Sciatic nerve (tissue), 2 donors: ENCODE measurements at places on chromosomes 16 and 17. TPM values are rescaled to one million over a fixed set of nuclear protein-coding genes. Genes with fewer than 3 reads are reported as not detected.

- no peak for DNase-seq
Measured at GRCh38 chr17:65049085-65049756, 7.3 kb downstream of the GNA13 start.

GRCh38 chr16:11796227-11797165 lies 562 bp downstream of the ZC3H7A start:
- DNase-seq: peak; percentile 82

DNA sequence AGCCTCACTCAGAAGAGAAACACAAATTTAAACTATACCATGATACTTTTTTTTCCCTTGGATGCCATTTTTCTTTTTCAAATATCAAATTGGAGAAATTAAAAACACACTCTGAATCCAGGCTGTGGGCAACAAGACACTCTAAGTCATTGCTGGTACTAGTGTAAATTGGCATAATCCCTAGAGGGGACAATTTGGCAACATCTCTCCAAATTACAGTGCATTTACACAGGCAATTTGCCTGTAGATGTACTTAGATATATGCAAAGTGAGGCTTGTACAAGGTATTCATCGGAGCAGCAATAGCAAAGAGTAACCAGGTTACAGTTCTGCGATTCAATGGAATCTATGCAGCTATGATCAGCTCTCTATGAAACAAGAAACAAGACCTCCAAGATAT lies 6.7 kb upstream of the GUCY2D start:
- no peak for DNase-seq

DNA sequence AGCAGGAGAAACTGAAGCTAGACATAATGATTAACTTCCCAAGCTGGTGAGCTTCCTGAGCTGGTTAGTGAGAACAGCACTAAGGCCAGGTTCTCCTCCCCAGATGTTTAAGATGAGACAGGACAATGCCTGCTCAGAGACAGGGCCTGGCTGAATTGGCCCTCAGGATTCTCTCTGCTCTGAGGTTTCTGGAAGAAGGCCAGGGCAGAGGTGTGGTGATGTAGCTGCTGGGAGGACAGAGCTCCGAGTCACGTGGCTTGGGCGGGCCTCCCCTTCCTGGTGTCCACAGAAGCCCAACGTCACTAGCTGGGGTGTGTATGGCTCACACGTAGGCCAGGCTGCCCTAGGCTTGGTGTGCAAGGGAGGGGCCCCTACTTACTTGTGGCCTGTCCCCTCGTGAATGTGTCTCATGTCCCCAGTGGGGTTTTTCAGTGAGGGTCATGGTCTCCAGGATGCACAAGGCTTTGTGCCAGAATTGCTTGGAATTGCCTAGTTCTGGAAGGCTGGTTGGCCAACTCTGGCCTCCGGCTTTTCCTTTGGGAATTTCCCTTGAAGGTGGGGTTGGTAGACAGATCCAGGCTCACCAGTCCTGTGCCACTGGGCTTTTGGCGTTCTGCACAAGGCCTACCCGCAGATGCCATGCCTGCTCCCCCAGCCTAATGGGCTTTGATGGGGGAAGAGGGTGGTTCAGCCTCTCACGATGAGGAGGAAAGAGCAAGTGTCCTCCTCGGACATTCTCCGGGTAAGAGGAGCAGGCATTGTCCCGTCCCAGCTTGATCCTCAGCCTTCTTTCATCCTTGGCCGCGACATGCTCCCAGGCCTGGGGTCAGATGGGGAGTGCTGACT lies 3.4 kb downstream of the NOD2 start:
- peak; percentile 82 for DNase-seq

HOXB1 gene
- not detected for total RNA-seq

DNA sequence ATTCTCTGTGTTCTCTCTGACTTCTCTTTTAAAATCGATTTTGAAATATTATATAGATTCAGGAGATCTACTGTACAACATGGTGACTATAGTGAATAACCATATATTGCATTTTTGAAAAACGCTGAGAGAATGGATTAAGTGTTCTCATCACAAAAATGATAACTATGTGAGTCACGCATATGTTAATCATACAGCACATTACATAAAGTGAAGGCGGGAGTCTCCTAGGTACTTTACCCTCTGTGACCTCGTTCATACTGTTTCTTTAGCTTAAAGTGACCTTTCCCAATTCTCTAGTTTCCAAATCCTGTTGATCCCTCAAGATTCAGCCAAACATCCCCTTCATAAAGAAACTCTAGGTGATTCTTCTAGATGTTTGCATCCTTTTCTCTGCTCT lies 3.1 kb upstream of the KRTAP3-2 start:
- no peak for DNase-seq

GRCh38 chr17:28505986-28506665 lies at the start of gene FOXN1:
FOXN1 (plus strand) TSS chr17:28506348; CDS start chr17:28523970, 17,622 bp downstream.
- no peak for DNase-seq

DNA sequence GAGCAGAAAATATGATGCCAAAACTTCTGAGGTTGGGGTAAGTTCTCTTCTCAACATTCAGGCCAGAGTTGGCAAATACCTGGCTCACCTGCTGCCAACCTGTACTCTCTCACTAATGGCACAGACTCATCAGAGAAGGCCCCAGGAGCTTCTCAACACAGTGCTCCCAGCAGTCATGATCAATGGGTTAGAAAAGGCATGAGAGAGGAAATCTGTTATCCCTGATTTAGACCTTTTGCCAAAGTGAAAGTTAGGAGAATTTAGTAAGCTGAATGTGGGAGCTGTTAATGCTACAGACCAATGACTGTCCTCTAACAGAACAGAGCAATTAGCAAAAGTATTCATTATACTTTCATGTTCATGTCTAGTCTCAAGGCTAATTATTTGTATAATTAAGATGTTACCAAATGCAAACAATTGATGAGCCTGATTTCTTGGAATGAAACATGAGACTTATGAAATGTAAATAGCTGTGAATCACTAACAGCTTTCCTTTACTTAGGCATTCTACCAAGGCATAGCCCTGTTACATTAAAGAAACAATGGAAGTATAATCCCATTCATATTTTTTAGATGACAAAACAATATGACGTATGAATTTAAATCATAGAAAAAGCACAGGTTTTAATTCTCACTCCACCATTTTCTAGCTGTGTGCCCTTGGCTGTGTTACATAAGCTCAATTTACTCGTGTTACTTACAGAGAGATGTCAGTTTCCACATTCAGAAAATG lies 68.7 kb upstream of the MARCHF10 start:
- no peak for DNase-seq

GRCh38 chr17:19305256-19305655 lies 57.3 kb downstream of the B9D1 start:
- no peak for DNase-seq

- no peak for DNase-seq
Measured at GRCh38 chr17:48027322-48027981, 10.1 kb downstream of the COPZ2 start.

FBXW10 gene
- total RNA-seq: not detected

DNA sequence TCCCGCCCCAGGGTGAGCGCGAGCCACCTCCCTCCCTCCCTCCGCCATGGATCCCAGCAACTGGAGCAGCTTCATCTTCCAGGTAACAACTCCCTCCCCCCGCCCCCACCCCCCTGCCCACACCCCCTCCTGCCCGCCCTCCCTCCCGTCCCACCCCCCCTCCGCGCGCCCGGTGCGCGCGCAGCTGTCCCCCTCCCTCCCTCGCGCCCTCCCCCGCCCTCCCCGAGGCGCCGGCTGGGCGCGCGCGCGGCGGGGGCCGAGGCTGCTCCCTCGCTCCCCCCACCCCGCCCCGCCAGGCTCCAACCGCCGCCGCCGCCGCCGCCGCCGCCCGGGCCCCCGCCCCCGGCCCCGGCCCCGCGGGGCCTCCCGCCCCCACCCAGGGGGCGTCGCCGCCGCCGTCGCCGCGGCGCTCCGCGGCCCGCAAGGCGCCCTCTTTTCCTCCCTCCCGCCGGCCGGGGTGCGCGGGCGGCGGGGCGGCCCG lies at the start of gene MAZ:
TSS of gene MAZ (plus strand) at position 431 of the 481 bp plus-strand sequence. CDS start 173 bp downstream, outside the sequence.
- DNase-seq: no peak

OR1A1 gene
- total RNA-seq: not detected

- DNase-seq: no peak
Measured at GRCh38 chr16:51986717-51987116, 560.2 kb downstream of the TOX3 start.

GRCh38 chr17:20184181-20184580 lies 175.0 kb downstream of the SPECC1 start:
- no peak for DNase-seq

GRCh38 chr16:20884240-20884556 lies 16.0 kb downstream of the DCUN1D3 start:
- DNase-seq: no peak

DNA sequence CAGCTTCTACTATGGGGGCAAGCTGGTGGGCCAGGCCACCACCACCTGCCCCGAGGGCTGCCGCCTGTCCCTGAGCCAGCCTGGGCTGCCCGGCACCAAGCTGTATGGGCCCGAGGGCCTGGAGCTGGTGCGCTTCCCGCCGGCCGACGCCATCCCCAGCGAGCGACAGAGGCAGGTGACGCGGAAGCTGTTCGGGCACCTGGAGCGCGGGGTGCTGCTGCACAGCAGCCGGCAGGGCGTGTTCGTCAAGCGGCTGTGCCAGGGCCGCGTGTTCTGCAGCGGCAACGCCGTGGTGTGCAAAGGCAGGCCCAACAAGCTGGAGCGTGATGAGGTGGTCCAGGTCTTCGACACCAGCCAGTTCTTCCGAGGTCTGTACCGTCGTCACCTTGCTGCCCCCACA lies 19.5 kb downstream of the IRF8 start:
- DNase-seq: no peak

- no peak for DNase-seq
Measured at GRCh38 chr17:15947976-15948752, 3.2 kb downstream of the ADORA2B start.

RNF43 gene
- total RNA-seq: 0.67 TPM

GRCh38 chr17:71656964-71657858 lies 463.6 kb upstream of the SOX9 start:
- DNase-seq: no peak

DNA sequence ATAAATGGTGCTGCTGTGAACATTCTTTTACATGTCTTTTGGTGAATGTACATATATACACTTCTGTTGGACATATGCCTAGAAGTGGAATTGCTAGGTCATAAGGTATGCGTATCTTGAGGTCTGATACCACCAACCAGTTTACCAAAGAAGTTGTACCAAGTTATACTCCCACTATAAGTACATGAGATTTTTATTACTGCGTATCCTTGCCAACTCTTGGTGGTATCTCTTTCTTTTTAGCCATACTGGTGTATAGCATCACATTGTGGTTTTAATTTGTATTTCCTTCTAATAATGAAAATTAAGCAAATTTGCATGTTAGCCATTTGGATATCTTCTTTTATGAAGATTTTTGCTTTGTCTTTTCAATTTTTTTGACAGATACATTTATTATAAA lies 80.5 kb downstream of the ATF7IP2 start:
- DNase-seq: no peak

DNA sequence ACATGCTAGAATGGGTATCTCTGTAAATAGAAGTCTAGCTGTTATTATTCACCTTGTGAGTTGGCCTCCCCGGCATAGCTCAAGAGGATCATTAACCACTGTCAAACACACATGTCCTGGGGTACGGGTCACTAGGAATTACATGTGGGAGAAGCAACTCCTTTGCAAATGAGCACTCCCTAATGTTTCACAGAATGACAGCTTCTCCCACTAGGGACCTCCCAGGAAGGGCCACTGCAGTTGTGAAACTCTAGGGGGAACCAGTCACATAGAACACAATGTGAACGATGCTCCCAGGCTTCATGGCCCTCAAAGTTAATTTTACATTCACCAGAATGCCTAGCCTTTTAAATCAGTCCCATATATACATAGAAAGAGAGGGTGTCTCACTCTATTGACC lies 12.4 kb upstream of the ZNF19 start:
- no peak for DNase-seq

DDX28 gene
- 6.3 TPM for total RNA-seq

- no peak for DNase-seq
Measured at GRCh38 chr16:54175169-54175551, 111.4 kb downstream of the IRX3 start.

NRN1L gene
- 1.6 TPM for total RNA-seq

MED9 gene
- 13.7 TPM for total RNA-seq

KCNG4 gene
- total RNA-seq: not detected

GRCh38 chr17:43940630-43941029 lies 1.6 kb downstream of the PPY start:
- no peak for DNase-seq

- DNase-seq: no peak
Measured at GRCh38 chr17:73470316-73470826, 158.6 kb upstream of the CDC42EP4 start.

- DNase-seq: no peak
Measured at GRCh38 chr17:301681-302299, 50.8 kb downstream of the RPH3AL start.

SHISA9 gene
- 3.8 TPM for total RNA-seq

FCSK gene
- 19.7 TPM for total RNA-seq

GRCh38 chr16:2728034-2728433 lies 8.0 kb upstream of the PRSS27 start:
- no peak for DNase-seq

DNA sequence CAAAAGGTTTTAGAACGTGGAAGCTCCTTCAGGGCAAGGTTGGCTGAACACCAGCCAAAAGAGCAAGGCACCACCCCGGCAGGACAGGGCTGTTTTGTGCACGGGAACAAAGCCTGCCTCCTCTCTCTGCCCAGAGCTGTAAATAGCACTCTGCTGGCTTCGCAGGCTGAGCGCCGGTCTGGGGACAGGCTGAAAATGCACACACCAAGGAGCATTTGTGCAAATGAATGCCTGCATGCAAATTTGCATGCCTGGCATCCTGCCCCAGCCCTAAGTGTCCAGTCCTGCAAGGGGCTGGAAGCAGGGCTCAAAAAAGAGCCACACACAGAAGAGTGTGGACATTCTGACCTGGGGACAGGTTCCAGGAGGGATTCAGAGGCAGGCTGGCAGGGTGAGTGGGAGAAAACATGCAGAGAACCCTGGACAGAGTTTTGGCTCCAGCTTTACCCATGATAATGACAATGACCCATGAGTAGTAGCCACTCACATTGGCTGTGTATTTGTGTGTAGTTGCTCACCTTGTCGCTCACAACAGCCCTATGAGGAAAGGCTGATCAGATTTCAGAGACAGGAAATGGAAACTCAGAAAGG lies 11.7 kb downstream of the ABAT start:
- DNase-seq: no peak

NT5M gene
- 3.9 TPM for total RNA-seq

OSBPL7 gene
- 13.5 TPM for total RNA-seq

CACNG3 gene
- total RNA-seq: not detected

GRCh38 chr16:74252329-74252728 lies 44.3 kb upstream of the PSMD7 start:
- DNase-seq: no peak

TBC1D3B gene
- total RNA-seq: 8.9 TPM

- DNase-seq: no peak
Measured at GRCh38 chr17:40251576-40251975, 32.5 kb downstream of the WIPF2 start.

GRCh38 chr16:83586036-83586435 lies 221.7 kb upstream of the HSBP1 start:
- DNase-seq: no peak
